Progenitor cell of endocrine pancreas (in vitro differentiated cells): ENCODE measurements at places on chromosomes 3 and 15.

- DNase-seq, result no peak
Measured at GRCh38 chr3:25038271-25038670, 389.8 kb upstream of the RARB start.

GRCh38 chr3:168212664-168213285 is 117.1 kb upstream of the GOLIM4 start:
- no peak for DNase-seq

GRCh38 chr15:31012455-31012854 is 21.0 kb upstream of the MTMR10 start:
- no peak for DNase-seq

- no peak for DNase-seq
Measured at GRCh38 chr3:134371542-134372324, 2.5 kb downstream of the AMOTL2 start.

- DNase-seq, result no peak
Measured at GRCh38 chr3:184591789-184592188, 30.2 kb downstream of the EPHB3 start.

DNA sequence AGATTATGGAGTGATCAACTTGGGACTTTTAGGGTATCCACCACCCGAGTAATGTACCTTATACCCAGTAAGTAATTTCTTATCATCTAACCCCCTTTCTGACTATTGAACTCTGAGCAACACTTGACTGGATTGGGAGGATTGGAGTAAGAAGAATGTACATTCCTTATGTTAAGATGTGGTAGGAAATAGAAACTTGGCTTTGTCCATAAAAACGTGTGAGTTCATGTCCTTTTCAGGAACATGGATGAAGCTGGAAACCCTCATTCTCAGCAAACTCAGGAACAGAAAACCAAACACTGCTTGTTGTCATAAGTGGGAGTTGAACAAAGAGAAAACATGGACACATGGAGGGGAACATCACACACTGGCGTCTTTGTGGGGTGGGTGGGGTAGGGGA is 112.3 kb downstream of the PTPRG start:
- DNase-seq, result no peak

DNA sequence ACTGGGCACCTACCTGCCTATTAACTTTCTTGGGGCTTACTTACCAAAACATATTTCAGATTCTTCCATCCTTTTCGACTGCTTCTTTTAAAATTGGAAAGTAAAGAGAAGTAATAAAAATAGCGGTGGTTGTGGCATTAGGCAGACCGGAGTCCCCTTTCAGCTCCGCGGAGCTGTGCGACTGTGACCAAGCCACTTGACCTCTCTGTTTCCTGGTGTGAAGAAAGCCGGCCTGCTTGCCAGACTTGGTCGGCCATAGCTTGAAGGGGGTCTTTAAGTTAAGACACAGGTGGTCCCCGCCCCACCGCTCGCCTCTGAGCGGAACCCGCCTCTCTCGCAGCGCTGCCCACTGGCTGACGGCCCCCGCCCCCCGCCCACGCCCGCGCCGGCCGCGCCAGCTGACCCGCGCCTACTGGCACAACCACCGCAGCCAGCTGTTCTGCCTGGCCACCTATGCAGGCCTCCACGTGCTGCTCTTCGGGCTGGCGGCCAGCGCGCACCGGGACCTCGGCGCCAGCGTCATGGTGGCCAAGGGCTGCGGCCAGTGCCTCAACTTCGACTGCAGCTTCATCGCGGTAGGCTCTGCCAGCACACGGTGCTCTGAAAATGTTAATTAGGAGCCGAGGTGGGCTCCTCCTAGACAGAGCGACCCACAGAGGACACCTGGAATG is 18.3 kb downstream of the NOX5 start:
- DNase-seq, result no peak

GRCh38 chr3:42194943-42195510 is 71.0 kb downstream of the CCK start:
- no peak for DNase-seq

- DNase-seq, result no peak
Measured at GRCh38 chr3:5974630-5975322, 787.3 kb downstream of the EDEM1 start.

DNA sequence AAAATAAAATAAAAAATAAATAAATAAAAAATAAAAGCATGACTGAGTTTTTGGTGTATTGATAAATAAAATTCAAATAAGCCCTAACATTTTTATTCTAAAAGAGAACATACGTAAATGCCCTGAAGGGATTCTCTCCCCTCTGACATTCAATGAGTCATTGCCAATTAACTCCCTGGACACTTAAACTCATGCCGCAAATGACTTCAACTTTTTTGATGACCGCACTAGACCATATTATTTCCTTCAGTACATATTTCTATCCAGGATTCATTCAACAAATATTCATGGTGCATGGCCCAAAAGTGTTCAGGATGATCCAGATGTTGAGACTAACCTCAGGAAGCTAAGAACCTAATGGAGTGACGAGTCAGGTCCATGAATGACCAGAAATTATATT is 195.9 kb upstream of the LRRN1 start:
- DNase-seq, result no peak

DNA sequence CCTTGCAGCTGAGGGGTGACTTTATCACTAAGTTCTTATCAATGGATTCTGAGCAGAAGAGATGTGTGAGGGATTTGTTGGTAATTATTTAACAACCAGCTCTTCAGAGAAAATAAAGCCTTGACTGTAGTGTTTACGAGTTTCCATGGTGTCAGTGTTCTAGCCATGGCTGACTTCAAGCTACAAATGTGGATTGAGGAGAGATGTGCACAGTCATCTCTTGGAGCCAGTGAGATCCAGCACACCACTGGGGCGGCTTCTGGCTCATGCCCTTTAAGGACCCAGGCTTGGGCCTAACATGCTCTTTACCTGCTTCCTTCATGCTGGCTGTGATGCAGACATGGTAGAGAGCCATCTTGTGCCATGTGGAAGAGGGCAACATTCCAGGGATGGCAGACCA is 145.6 kb upstream of the MRPS22 start:
- DNase-seq, result no peak
